ENCODE measurements at places on chromosomes 7 and 10.

DNA sequence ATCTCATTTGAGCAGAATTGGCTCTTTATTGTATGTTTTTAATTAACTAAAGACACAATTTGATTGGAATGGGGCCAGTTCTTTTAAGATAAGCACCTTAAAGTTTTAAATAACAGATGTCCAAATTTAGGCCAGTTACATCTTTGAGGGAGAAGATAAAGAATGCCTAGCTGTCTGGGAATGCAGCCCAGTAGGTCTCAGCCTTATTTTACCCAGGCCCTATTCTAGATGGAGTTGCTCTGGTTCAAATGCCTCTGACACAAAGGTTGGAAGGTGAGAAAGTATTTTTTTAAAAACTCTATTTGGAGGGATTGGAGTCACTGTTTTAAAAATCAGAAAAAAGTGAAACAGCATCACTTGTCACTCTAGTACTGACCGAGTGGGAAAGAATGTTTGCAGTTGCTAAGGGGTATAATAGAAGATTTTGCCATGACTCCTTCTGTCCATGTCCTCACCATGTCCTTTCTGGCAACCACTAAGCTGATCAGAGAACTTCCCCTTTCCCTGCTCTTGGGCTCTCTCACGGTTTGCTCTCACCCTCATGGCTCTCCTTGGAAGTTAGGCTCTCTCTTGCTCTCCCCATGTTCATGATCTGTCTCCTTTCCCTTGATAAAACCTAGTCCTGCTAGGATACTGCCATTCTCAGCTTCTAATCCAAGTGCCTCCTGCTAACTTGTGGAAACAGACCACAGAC is 238.2 kb upstream of the AGK start:
- DNase-seq, result no peak

GRCh38 chr10:129719889-129720590 is 244.0 kb downstream of the EBF3 start:
- no peak for DNase-seq

DNA sequence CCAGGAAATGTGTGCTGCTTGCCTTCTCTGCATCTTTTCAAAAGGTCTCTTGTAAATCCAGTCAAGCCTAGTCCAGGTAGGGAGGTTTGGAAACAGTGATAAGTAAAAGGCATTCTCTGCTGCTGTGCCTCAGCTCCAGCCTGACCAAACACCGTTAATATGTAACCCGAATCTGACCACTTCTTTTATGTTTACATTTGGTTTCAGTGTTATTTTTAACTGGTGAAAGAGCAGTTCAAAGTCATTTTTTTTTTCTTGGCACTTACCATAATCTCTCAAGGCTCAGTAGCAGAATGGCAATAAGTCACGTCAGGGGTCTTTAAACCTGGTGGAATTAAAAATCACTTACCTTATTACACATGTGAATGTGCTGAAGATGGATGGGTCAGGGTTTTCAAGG is 216.8 kb downstream of the PTEN start:
- DNase-seq, result no peak

- no peak for DNase-seq
Measured at GRCh38 chr10:63720072-63720537, 198.9 kb downstream of the REEP3 start.
